A549 treated with DMSO at 1 μM for 4 hours (cell line): ENCODE measurements at places on chromosomes 5 and 9. TPM values are rescaled to one million over a fixed set of nuclear protein-coding genes. Genes with fewer than 3 reads are reported as not detected.

IFNK gene
- total RNA-seq: not detected in 5 replicates

MSX2 gene
- 5.2 to 6.7 TPM (median 5.5 TPM) in 5 replicates for total RNA-seq

TTC33 gene
- total RNA-seq: 9.3 to 13.3 TPM (median 12.2 TPM) in 5 replicates

RMND5B gene
- total RNA-seq: 19.9 to 29.0 TPM (median 27.9 TPM) in 5 replicates

RNF183 gene
- 0.20 TPM in 1 of 5 replicates, not detected in the others for total RNA-seq

SPATA31C1 gene
- total RNA-seq: not detected in 5 replicates

SLC34A1 gene
- 0.04 TPM in 1 of 5 replicates, not detected in the others for total RNA-seq

RASGRF2 gene
- 2.4 to 2.9 TPM (median 2.6 TPM) in 5 replicates for total RNA-seq

COL27A1 gene
- total RNA-seq: 10.6 to 16.2 TPM (median 14.5 TPM) in 5 replicates

GABRA1 gene
- total RNA-seq: not detected in 5 replicates

STING1 gene
- 0.73 to 1.3 TPM (median 1.00 TPM) in 5 replicates for total RNA-seq

WWC1 gene
- total RNA-seq: 77.3 to 112 TPM (median 95.8 TPM) in 5 replicates

SLCO6A1 gene
- not detected in 5 replicates for total RNA-seq

SLC22A4 gene
- total RNA-seq: 3.6 to 5.5 TPM (median 4.1 TPM) in 5 replicates

PLK2 gene
- 109 to 118 TPM (median 112 TPM) in 5 replicates for total RNA-seq

EPB41L4B gene
- total RNA-seq: 5.9 to 11.0 TPM (median 10.0 TPM) in 5 replicates

CDX1 gene
- not detected in 5 replicates for total RNA-seq

ENTPD2 gene
- 0.67 to 0.95 TPM (median 0.82 TPM) in 5 replicates for total RNA-seq

SGCD gene
- total RNA-seq: 3.7 to 4.9 TPM (median 4.0 TPM) in 5 replicates

LHX3 gene
- total RNA-seq: 0.05 to 0.13 TPM (median 0.09 TPM) in 5 replicates

CARD6 gene
- 4.2 to 6.0 TPM (median 4.5 TPM) in 5 replicates for total RNA-seq

QSOX2 gene
- 25.7 to 31.0 TPM (median 29.4 TPM) in 5 replicates for total RNA-seq

PCDHB8 gene
- 0.24 to 0.35 TPM (median 0.29 TPM) in 5 replicates for total RNA-seq

MRPL50 gene
- total RNA-seq: 14.2 to 16.8 TPM (median 15.9 TPM) in 5 replicates

BAAT gene
- total RNA-seq: 0.40 to 0.67 TPM (median 0.57 TPM) in 5 replicates

DMRT3 gene
- 0.04 TPM in 1 of 5 replicates, not detected in the others for total RNA-seq

MAMDC2 gene
- 0.20 to 0.46 TPM (median 0.28 TPM) in 5 replicates for total RNA-seq

PAM gene
- total RNA-seq: 20.9 to 26.7 TPM (median 22.7 TPM) in 5 replicates

ARL14EPL gene
- 0.09 to 0.54 TPM (median 0.29 TPM) in 4 of 5 replicates, not detected in the other for total RNA-seq

FAM153A gene
- not detected in 5 replicates for total RNA-seq

DBH gene
- not detected in 5 replicates for total RNA-seq
